ENCODE measurements at places on chromosomes 2 and 18. TPM values are rescaled to one million over a fixed set of nuclear protein-coding genes. Genes with fewer than 3 reads are reported as not detected.

DNA sequence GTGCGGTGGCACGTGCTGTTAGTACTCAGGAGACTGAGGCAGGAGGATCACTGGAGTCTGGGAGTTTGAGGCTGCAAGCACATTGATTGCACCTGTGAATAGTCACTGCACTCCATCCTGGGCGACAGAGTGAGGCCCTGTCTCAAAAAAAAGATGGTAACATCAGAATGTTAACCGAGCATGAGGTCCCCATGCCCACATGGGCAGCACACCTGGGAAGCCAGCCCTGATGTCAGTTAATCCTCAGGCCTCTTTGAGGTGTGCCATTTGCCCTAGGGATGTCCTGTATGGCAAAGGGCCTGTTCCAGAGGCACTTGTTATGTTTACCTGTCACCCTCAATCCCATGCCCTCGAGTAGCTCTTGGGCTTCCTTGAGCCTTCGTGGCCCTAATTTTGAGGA, 16.6 kb downstream of the RBFA start:
- no peak for DNase-seq

PLB1 gene
- 5.5 TPM for total RNA-seq

- DNase-seq: peak; percentile 49
Observed at GRCh38 chr2:86368161-86368824, 30.9 kb upstream of the REEP1 start.

DNA sequence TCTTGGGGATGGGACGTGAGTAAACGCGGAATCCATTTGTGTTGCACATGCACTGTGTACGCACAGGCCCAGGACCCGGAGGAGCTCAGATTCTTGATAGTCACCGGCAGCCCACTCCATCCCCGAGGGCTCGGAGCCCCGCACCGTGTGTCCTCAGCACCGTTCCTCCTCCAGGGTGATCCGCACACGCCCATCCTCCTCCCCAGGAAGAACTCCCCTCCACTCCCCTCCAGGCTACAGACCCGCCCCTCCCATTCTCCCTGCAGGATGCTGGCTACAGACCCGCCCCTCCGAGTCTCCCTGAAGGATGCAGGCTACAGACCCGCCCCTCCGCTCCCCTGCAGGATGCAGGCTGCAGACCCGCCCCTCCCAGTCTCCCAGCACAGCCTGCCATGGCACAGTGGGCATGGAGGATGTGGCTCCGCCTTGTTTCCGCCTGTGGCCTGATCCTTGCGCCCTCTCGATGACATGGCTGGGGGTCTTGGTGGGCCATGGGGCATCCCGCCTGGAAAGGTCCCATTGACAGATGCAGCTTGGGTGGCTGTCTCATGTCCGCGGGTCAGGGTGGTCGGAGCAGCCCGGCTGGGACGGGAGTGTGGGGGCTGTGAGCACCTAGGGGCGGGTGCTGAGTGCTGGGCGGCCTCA, 14.1 kb downstream of the CTDP1 start:
- no peak for DNase-seq

- no peak for DNase-seq
Observed at GRCh38 chr18:75139226-75139911, 69.6 kb downstream of the PTGR3 start.

ASB18 gene
- not detected for total RNA-seq

DNA sequence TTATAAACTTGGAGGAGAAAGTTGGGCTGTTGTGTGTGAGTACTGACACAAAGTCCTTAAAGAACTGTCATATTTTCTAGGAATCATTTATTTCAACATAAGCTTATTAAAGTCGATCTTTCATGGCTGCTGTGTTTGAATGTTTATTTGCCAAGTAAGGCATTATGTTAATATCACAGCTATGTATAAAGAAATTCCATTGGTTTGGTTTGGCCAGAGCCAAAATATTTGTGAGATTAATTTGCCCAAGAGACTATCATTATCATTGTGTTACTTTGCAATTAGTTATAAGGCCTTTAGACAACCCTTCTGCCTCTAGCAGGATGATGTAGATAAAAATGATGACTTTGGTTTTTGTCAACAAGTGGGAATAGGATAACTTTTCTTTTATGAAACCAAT, 240.6 kb upstream of the NT5C1B start:
- DNase-seq: no peak
